ENCODE measurements at places on chromosomes 2 and 18.
A peak's percentile ranks its signal among the peaks of the same experiment; 100 is the strongest.

GRCh38 chr2:239274391-239275043, 126.3 kb downstream of the HDAC4 start:
- no peak for DNase-seq

GRCh38 chr2:180990794-180991193, 10.4 kb downstream of the UBE2E3 start:
- DNase-seq: no peak

GRCh38 chr2:101617188-101617587, 80.3 kb upstream of the MAP4K4 start:
- DNase-seq: no peak

- no peak for DNase-seq
Observed at GRCh38 chr18:50793641-50794565, 25.9 kb downstream of the MRO start.

- peak; percentile 5 for DNase-seq
Observed at GRCh38 chr2:55133467-55134315, 83.4 kb upstream of the RTN4 start.

DNA sequence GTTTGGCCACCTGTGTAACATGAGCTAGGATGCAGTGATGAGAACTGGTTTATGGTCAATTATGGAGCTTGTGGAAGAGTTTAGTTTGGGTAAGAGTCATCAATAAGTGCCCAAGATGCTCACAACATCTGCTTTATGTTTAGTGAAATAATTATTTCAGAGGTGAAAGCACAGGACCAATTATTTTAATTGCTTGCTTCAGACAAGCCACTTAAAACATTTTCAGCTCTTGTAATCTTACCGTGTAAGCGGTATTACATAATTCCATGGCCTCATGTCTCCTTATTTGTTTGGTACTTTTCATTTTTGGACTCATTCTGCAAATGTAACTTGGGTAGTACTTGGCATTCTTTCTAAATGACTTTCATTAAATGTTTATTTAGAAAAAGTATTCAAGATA, 5.4 kb downstream of the B3GNT2 start:
- DNase-seq: no peak

DNA sequence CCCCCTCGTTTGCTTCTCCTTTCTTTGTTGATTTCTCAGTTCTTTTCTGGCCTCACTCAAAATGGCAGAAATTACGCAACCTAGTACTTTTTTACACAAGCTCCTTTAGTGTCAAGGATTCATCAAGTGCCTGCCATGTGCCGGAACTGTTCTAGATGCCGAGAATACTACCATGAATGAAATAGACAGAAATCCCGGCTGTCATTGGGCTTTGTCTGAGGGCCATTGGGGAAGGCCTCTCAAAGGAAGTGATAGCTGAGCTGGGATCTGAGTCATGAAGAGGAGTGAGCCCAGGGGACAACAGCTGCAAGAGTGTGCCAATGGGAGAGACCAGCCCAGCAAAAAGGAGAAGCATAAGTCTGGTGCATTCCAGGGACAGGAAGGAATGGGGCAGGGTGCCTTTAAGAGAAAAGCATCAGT, 34.3 kb upstream of the PPP1CB start:
- no peak for DNase-seq

DNA sequence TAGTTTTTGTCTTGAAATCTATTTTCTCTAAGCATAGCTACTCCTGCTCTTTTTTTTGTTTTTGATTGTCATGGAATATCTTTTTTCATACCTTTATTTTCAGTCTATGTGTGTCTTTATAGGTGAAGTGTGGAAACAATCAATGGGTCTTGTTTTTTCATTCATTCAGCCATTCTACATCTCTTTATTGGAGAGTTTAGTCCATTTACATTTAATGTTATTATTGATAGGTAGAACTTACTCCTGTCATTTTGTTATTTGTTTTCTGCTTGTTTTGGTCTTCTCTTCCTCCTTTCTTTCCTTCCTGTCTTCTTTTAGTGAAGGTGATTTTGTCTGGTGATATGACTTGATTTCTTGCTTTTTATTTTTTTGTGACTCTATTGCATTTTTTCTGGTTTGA, 17.8 kb downstream of the IL1RL2 start:
- DNase-seq: no peak

DNA sequence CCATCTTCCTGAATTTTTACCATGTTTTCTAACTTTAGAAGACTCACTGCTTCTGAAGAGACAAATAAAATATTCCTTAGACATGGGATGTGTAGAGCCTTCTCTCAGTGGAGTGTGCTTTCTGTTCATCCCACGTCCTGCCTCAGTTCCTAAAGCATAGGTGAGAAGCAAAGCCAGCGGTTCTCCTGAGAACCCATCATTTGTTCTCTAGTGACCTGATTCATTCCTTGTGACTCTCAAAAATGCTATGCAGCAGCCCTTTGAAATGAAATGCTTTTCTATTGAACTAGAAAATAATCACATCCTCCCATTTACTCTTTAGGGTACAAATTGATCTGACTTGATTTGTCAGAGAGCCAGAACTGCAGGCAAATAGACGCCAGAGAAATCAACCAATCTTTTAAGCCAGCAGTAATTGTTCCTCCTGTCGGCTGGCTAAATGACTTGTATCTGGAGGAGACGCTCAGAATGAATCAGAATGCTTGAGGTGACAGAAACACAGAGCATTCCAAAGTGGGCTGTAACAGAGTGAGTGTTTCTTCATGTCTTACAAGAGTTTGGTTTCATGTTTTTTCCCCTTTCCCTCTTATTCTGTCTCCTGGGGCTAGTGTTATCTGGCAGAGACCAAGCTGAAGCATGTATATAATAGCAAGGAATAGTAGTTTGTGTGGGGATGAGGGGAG, 81.3 kb upstream of the TMEM178A start:
- no peak for DNase-seq

DNA sequence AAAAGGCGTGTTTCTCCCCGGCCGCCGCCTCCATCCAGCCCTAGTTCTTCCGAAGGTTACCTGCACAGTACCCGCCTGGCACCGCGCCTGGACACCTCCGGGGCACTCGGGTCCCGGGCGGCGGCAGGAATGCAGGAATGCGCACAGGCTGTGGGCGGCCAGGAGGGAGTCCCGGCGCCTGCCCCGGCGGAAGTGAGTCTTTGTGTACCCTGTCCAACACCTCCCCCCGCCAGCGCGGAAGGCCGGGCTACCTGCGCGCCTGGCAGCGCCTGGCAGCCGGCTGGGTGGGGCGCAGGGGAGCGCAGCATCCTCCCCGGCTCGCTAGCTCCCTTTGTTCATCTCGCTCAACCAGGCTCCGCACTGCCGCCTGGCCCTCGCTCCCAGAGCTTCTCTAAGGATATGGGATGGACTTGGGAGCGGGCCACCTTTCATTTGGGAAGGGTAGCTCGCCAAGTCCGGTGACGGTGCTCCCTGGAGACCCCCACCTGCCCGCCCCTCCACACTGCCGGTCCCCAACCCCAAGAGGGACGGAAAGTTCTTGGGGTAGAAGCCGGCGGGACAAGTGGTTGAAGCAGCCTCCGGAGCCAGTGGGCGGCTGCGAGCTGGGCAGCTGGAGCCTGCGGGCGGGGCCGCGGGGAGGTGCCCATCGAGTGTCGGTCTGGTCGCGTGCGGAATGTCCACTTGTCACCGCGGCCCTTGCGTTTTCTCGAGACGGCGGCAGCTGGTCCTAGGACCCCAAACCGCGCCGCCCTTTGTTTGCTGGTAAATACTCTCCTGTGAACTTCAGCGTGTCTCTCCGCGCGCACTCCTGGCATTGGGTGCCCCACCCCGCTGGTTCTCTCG, 1.2 kb upstream of the ST6GAL2 start:
- no peak for DNase-seq

DNA sequence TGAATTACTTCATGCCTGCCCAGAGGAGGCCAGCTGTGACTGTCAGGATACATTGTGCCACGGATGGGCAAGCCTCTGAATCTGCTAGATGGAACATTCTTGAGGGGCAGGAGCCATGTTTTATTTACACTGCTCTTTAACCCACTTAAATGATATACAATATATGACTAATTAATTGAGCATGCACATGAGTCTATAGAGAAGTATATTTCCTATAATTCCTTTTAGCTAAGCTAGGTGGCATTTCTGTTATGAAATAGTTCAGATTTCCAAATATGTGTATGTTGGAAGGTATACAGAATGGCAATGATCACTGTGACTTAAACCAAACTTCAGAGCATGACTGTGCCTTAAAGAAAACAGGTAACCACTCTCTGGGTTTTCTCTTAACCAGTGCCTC, 131.7 kb downstream of the RAB3GAP1 start:
- DNase-seq: no peak

DNA sequence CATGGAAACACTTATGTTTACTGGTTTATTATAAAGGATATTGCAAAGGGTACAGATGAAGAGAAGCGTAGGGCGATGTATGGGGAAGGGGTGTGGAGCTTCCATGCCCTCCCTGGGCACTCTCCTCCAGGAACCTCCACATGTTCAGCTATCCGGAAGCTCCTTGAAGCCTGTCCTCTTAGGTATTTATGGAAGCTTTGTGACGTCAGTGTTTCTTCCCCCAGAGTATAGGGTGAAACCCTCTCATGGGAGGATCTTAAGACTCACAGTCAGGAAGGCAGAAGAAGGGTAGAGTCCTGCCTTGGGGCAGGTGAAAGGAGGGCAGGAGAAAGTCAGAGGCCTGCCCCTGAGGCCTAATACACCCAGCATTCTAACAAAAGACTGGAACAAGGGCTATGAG, 61.3 kb upstream of the CREB1 start:
- no peak for DNase-seq

DNA sequence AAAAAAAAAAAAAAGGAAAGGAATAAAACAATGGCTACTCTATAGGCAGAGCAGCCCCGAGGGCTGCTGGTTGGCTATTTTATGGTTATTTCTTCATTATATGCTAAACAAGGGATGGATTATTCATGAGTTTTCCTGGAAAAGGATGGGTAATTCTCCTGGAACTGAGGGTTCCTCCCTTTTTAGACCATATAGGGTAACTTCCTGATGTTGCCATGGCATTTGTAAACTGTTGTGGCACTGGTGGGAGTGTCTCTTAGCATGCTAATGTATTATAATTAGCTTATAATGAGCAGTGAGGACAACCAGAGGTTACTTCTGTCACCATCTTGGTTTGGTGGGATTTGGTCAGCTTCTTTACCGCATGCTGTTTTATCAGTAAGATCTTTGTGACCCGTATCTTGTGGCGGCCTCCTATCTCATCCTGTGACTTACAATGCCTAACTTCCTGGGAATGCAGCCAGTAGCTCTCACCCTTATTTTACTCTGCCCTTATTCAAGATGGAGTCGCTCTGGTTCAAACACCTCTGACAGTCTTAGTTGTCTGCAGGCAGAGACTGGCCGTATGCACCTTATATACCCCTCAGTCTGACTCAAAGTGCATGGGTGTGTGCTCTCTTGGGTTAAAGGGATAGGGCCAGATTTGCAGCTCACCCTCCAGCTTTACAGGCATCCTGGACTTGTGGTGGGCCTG, 57.7 kb downstream of the HAUS1 start:
- DNase-seq: no peak

DNA sequence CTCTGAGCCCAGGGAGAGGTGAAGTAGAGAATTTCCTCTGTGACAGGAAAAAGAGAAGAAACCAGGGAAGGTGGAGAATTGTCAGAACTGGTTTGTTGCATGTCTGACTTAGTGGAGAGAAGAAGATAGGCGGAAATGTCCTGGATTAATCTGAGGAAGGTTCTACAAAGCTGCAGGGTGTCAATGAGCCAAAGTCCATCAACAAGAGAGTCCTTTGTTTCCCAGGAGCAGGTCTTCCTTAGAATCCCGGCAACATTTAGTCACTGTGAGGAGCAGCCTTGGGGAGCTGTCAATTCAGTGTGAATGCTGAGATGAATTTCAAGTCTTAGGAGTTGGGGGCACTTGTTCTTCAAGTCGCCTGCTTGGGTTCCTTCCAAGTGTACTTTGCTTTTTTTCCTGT, 88.4 kb upstream of the CELF4 start:
- DNase-seq: no peak

DNA sequence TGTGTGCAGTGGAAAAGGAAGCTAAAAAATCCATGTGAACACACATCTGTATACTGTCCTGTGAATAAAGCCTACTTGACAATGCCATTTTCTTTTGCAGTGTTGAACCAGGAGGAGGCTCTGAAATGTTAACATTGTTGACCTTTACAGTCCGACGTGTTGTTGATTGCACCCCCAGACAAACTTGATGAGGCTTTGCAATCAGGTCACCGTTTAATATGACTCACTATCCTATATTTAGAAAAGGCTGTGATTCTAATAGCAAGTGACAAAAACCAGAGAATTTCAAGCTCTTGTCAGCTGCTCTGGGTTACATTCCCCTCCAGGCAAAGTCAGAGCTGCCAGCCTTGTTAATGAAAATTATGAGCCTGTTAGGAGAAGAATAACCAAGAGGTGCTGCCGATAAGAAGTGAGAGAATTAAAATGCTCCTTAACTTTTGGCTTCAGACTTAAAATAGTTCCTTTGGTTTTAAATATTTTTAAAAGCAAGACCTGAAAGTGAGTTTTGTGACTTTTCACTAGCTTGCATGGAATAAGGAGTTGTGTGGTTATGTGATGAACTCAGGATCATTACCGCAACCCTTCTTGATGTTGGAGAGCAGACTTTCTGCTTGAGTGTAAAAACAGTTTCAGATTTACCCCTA, 162.1 kb downstream of the QPCT start:
- no peak for DNase-seq

- no peak for DNase-seq
Observed at GRCh38 chr2:70673041-70673647, 94.9 kb downstream of the ADD2 start.

DNA sequence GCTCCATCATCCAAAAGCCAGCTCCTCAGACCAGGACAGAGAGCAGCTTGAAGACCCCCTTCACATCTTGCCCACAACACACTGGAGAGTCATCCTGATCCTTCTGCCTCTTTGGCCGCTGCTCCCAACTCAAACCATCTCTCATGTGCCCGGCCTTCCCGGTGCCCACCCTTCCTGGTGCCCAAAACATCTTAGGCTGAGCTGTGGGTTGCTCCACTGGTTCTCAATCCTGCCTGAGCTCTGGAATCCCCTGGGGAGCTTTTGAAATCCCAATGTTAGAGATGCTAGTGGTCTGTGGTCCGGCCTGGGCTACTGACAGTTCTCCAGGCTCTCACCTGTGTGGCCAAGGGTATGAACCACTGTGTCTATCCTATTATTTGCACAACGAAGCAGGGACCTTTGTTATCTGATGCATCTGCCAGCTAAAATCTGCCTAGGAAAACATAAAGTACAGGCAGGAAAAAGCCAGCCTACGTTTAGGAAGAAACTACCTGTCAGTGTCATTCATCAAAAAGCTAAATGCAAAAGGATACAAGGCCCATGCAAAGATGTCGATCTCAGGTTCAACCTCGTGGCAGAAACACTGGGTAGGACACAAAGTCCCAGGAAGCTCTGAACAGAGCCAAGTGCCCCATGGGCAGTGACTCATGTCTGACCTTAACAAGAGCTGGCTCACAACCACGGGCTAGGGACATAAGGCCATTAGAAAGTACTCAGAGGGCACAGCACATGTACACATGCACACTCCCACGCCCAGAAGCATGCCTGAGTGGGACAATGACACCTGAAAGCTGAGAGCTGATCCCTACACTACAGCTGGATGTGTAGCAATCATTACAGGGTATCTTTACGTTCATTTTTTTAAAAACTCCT, 30.8 kb downstream of the TBC1D8 start:
- no peak for DNase-seq

GRCh38 chr2:160347269-160347863, 146.2 kb downstream of the RBMS1 start:
- DNase-seq: no peak

GRCh38 chr2:60818272-60818671, 62.2 kb downstream of the PAPOLG start:
- no peak for DNase-seq

- DNase-seq: no peak
Observed at GRCh38 chr2:203730883-203731282, 24.4 kb downstream of the CD28 start.

Data from stimulated activated CD4-positive, alpha-beta T cell treated with anti-CD3 and anti-CD28 coated beads, Interleukin-15, amount 100 ng/mL, for 1 hour (primary cell).